ENCODE measurements at places on chromosomes 16 and 17.

DNA sequence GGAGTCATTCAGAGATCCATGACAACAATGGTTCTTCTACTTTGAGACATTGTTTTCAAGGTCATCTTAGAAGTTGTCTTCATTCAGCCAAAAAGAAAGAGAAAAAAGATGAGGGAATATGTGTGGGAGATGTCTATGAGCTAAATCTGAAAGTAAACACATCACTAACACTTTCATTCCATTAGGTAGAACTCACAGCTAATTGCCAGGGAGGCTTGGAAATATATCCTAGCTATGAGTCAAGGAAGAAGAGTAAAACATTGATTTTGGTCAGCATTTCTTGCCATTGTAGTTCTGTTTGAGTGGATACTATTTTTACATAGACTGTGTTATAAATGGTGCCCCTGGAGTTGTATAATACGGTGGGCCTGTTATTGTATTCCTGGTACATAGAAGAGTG, 316.4 kb upstream of the MYOCD start:
- DNase-seq: no peak

DNA sequence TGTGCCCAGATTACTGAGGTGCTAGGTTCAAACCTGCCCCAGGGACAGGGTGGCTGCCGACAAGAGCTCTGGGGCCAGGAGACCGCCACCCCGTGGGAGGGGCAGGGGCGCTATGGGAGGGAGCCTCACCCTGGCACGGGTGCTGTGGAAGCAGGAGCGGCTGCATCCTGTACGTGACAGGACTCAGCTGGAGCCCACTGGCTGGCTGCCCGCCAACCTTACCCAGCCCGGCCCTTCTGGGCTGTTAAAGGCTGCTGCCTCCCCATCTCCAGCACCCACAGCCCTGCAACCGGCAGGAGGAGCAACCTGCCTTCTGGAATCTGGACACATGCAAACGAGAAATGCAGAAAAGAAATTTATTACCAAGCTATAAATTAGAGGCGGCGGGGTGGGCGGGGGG, 11.2 kb downstream of the PAM16 start:
- no peak for DNase-seq

DNA sequence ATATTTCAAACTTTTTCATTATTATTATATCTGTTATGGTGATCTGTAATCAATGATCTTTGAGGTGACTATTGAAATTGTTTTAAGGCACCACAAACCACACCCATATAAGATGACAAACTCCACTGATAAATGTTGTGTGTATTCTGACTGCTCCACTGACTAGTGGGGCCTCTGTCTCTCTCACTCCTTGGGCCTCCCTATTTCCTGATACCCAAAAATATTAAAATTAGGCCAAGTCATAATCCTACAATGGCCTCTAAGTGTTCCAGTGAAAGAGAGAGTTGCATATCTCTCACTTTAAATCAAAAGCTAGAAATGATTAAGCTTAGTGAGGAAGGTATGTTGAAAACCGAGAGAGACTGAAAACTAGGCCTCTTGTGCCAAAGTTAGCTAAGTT, 23.4 kb downstream of the CYLD start:
- no peak for DNase-seq

GRCh38 chr16:66673691-66674090, 22.9 kb downstream of the CMTM4 start:
- no peak for DNase-seq

GRCh38 chr17:6679241-6679640, 27.7 kb downstream of the C17orf100 start:
- DNase-seq: no peak

DNA sequence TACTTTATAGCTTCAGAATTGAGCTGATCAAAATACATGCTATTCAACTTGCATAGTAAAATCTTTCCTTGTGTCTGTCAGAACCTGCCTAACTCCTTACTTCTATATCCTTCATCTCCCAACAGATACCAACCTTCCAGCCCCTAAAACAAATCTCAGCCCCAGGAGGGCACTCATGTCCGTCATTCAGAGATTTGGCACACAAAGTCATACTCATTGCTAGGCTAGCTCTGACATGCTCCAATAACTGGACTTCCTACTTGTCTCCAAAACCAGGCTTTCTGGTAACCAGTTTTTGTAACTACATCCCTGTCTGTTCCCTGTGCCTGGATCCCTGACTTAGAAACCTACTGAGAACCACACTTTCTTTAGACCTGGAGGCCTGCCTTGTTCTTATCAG, 37.5 kb upstream of the DHX40 start:
- DNase-seq: no peak

- no peak for DNase-seq
These were observed 60.1 kb downstream of the TEX14 start for GRCh38 chr17:58631523-58632323.

DNA sequence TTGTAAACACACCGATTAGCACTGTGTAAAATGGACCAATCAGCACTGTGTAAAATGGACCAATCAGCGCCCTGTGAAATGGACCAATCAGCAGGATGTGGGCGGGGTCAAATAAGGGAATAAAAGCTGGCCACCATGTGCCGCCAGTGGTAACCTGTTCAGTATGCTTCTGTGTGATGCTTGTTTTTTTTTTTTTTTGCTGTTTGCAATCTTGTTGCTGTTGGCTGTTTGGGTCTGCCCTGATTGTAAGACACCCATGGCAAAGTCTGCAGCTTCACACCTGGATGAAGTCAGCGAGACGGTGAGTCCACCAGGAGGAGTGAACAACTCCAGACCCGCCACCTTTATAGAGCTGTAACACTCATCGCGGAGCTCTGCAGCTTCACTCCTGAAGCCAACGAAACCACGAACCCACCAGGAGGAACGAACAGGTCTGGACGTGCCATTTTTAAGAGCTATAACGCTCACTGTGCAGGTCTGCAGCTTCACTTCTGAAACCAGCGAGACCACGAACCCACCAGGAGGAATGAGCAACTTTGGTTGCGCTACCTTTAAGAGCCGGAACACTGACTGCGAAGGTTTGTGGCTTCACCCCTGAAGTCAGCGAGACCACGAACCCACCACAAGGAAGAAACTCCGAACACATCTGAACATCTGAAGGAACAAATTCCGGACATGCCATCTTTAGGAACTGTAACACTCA, 85.0 kb upstream of the MED9 start:
- no peak for DNase-seq

DNA sequence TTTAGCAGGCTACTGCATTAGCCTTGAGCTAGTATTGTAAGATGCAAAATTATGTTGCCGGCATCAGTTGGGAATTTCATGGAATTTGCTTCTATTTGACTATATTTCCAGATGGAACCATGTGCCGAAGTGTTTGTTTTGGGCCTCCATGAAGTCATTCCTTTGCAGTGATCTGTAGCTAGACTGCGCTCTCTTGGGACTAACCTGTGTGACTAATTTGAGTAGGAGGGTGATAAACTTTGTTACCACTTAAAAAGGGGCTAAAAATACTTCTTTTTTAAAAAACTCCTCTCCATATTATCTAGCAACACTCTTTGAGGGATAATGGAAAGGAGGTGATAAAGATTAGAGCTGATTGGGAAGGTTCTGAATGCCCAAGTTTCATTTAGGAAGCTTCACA, 166.8 kb upstream of the TBX2 start:
- DNase-seq: no peak

DNA sequence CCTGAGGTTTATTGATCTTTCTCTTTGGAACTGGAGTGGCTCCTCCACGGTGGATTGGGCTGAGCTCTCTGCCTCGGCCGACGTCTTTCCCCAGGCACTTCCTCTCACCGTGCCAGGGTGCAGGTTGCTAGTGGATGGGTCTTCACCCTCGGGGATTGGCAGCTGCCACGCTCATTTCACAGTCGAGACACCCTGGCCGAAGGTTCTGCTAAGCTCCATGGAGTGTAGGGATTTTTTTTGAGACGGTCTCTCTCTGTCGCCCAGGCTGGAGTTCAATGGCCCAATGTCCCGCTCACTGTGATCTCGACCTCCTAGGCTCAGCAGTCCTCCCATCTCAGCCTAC, 280.8 kb downstream of the SEC14L1 start:
- DNase-seq: no peak

DNA sequence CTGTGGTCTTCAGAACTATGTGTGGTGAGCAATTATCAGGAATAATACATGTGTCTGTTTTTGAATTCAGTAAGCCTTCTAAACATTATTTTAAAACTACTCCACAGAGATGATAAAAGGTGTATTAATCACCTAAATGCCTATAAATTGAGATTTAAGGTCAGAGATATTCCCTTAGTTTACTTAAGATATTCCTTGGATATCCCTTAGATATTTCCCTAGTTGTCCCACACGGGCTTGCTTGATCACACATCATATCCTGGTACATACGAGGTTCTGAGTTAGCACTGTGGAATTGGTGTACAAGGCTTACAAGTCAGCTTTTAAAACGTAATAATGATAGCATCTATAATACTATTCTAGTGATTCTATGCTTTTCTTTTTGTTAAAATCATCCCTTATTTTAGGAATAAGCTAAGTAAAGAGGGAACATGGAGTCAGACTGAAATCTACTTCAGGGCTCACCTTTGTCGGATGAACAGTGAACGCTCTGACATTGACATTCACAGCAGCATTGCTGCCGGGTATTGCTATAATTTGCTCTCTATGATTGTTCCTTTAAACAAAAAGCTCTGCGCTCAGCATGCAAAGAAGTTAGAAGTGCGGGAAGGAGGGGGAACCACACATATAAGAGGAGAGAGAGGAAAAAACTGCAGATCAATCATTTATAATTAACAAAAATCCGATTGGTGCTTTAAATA, 136.5 kb downstream of the SKAP1 start:
- DNase-seq: no peak

DNA sequence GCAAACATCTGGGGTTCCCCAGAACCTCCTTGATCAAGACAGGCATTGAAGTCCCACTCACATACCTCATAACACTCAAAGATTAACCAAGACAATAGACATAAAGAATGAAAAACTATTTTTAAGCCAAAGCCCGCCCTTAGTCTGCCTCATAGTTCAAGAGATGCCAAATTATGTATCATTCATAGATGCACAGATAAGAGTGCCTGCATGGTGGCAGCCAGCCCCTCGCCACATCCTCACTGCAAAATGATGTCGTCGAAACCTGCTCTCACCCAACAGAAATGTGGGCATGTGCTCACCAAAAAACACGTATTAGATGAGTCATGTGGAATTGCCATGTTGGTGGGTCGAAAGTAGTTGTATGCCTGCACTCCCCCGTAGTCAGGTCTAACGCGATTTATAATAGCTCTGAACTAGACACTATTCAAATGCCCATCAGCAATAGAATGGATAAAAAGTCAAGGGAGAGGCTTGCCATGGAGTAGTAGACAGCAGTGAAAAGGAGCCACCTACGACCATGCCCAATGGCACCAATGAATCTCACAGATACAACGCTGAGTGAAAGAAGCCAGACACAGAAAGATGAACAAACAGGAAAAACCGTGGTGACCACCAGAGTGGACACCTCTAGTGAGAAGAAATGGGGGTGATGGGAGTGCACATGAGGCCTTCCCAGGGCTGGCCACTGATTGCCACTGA, 64.8 kb downstream of the C16orf95 start:
- no peak for DNase-seq

DNA sequence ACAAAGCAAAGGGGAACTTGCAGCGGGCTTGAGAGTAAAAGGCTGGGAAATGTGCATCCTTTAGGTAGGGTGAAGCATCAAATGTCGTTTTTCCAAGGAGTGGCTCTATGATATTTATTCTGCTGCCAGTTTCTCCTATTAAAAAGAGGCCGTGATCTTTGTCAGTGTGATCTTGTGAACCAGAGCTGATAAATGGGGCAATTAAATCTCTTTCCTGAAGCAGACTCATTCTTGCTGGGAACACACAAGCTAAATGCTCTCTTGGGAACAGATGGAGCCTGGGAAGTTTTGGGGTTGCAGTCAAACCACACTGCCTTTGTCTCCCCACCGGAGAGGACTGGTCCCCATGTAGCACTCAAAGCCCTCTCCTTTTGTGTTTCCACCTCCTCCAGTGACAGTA, 408.9 kb downstream of the GRIN2A start:
- DNase-seq: no peak

- peak; percentile 93 for DNase-seq
These were observed 29.3 kb downstream of the HIC1 start for GRCh38 chr17:2084036-2084765.

DNA sequence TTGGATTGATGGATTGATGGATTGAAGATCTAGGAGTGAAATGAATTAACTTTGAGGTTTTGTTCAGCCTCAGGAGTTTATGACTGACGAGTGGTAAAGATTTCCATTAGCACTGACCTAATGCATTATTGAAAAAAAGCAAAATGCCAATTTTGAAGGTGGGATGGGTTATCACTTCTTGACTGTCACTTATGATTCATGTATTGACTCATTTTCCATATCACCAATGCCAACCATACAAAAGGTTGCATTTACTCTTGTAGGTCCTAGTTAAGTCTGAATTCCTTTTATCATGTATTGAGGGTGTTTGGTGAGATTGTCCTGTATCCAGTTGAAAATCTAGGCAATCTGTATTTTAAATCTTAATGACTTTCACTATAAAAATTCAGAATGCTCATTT, 57.6 kb downstream of the KNOP1 start:
- no peak for DNase-seq

GRCh38 chr17:17827826-17828621, 8.8 kb downstream of the SREBF1 start:
- DNase-seq: no peak

DNA sequence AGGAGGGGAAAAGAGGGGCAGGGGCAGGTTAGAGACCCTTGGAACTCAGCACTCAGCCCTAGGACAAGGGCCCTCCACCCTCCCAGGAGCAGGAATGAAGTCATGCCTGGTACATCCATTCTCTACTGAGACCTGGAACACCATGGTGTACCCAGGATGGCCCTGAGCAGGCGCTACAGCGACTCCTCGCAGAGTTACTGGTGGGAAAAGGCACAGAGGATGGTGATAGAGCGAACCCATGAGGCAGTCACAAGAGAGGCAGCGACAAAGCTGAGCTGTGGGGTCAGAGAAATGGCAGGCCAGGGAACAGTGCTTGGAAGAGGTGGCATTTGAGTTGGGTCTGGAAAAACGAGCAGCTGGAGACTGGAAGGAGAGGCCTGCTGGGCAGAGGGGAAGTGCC, 37.5 kb downstream of the SRCIN1 start:
- no peak for DNase-seq

GRCh38 chr17:8056232-8056975, 17.5 kb downstream of the ALOX15B start:
- DNase-seq: no peak

DNA sequence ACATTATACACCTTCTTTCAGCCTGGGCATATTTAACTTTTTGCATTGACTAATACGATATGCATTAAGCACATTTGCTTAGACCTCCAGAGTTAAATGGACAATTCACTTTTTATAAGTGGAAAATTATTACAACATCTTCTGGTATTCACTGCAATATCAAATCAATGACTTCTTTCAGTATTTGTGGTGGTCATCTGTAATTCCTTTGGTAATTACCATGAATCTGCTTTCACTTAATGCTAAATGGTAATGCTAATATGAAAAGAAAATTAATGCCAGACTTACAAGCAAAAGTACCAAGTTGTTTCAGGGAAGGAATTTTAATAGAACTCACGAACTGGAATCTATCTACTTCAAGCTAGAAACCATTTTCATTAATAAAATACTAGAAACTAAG, 6.4 kb downstream of the GPATCH8 start:
- DNase-seq: no peak
